ENCODE measurements at places on chromosomes 4 and X.

DNA sequence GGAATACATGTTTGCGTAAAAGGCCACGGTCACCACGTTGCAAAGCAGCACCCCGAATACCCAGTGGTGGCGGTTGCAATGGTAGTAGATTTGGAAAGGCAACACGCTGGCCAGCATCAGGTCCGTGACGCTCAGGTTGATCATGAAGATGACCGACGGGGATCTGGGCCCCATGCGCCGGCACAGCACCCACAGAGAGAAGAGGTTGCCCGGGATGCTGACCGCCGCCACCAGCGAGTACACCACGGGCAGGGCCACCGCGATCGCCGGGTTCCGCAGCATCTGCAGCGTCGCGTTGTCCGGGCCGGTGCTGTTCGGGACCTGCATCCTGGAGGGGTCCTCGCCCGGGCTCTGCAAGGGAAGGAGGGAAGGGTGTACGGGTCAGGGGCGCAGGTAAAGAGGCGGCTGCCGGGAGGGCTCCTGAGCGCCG lies 13.5 kb upstream of the ASMTL start:
- no peak for DNase-seq

DNA sequence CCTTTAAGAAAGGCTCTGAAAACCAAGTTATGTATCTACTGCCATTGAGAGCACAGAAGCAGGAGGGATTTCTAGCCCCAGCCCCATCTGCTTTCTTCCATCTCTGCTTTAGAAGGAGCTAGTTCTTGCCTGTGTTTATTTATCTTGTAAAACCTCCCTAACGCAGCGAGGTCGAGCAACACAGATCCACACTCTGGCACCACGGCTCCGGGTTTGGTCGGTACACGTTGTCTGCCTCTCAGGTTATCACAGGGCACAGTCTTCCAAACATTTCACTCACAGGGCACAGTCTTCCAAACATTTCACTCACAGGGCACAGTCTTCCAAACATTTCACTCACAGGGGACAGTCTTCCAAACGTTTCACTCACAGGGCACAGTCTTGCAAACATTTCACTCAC lies 69.7 kb upstream of the TLR3 start:
- DNase-seq = no peak

GRCh38 chr4:188971125-188971524 lies 831.9 kb downstream of the TRIML1 start:
- peak; percentile 44 for DNase-seq

DNA sequence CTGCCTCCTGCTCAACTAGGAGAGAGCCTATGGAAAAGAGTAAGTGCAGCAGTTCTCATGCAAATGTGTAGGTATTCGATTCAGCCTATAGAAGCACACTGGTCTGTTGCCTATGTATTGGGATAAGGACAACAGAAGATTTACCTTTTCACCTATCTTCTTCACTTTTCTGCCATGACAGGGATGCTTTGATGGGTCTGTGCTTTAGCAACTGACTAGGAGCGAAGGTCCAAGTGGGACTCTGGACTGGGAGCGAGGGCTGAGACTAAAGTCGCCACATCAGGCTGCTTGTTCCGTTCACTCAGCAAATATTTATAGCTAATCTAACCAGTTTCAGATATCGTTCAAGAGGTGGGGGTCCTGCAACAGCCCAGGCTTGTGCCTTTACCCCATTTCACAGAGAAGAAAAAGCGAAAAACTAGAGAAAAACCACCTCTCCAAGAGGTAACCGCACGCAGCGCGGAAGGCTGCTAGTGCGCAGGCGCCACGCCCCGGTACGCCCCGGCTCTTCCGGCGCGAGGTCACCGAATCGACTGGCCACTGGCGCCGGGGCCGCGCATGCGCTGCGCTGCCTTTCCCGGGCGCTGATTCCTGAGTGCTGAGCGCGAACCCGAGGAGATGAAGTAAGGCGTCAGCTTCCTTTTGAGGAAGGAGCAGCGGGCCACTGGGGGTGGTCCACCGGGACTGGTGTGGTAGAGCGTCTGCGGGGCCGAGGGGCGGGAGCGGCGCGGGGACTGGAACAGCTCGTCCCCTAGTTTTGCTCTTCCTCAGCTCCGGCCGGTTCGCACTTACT lies at the start of gene RBMX2:
Gene RBMX2 (plus strand): TSS at position 573 of the 793 bp plus-strand sequence. CDS start 46 bp downstream, at position 619.
- peak; percentile 37 for DNase-seq

DNA sequence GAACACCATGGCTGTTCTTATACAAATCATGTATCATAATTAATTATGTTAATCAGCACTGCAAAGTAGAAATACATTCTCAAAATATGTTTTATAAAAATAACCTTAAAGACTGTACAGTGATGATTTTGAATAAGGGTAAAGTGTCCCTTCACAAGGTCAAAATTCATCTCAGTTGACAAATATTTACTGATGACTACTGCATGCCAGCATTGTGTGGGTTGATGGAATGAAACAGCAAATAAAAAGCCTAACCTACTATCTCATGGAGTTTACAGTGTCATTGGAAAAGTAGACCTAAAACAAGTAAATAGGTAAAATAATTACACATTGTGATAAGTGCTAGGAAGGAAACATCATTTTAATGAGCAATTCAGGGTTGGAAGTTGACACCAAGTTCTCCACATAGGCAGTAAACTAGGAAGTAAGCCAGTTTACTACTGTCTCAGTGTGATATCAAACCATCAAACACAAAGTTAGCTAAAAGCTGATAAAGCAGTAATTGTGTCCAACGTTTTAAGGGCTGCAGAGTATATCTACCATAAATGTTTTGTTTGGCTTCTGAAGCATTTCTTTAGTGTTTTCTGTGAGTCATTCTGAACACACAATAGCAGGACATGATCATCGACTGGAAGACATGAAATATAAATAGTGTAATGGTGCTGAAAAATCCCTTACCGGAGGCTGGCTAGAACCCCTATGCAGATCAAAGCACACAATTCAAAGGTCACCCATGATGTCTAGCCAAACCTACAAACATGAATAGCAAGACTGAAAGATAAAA lies 221.8 kb downstream of the DACH2 start:
- no peak for DNase-seq

GRCh38 chr4:82381661-82382296 lies 8.0 kb upstream of the HNRNPD start:
- DNase-seq = no peak

DNA sequence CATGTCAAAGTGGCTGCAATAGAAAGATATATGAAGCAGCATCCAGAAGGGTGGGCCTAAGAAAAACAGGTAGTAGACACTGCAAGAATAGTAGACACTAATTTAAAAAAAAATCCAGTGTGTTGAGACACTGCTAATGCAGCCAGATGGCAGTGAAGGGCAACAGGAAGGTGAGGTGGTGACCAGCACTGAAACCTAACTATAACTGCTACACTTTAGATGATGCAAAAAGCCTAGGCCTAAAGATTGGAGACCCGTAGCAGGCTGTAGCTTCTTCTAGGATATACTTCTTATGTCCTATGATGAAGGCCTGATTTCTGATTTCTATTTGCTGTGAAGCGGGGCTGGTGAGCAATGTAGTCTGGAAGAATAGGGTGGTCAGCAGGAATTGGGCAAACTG lies 38.7 kb upstream of the SH3KBP1 start:
- no peak for DNase-seq

GRCh38 chr4:26785312-26785711 lies 75.3 kb upstream of the STIM2 start:
- no peak for DNase-seq

DNA sequence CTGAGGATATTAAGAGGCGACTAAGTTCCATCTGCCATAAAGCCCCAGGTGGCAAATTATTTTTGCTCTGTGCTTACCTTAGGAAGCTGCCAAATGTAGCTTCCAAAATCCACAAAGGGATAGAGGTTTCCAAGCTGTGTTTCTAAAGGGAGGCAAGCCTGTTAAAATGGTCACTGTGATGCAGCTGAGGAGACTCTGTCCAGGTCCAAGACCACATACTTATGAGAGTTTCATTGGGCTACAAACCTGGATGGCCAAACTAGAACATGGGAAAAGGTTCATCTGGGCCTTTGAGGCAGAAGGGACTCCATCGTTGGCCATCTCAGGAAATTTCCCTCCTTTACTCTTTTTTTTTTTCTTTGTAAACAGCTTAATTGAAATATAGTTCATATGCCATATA lies 306.9 kb upstream of the FGF13 start:
- no peak for DNase-seq

- DNase-seq = no peak
These were observed 48.5 kb upstream of the CYSLTR1 start for GRCh38 chrX:78375894-78376293.

DNA sequence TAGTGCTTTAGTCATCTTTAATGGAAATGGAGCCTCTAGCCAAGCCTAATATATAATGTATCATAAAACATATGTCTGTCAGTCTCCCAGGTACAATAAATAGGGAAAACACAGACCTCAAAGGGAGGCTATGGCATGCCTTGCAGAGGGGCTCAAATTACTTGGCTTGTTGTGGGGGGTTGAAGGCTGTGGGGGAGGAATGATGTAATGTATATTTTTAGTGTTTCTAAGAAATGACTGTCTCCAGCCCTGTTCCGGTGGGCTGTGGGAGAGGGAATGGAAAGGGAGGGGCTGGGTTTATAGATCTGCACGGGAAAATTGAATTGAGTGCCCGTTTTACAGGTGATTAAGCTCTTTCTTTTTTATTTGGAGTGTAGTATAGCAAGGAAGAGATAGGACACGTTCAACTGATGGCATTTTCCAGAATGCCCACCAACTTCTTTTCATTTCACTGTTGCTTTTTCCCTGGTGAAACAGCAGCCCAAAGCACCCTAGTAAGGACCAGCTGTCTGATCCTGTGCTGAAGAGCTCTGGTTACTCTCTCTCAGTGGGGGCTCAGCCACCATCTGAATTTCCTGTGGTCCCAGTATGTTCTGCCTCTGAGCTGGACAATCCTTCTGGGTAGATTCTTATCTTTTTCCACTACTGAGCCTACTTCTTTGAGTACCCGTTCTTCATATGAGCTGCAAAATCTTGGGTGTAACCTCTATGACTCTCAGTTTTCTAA lies 220.7 kb upstream of the CASK start:
- no peak for DNase-seq

DNA sequence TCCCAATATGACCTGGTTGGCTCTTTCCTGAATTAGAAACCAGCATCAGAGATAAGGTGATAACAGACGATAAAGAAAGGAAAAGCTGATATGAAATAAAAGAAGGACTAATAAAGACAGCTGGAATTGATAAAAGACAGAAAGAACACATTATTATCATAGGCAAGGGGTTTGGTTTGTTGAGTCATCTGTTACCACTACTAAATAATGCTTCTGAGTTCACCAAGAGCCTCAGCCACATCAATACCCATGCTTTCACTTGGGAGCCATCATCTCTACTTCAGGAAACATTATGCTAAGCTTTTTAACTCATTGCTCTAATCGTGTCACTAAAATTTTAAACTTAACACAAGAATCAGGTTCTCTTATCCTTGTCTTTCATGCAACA lies 27.6 kb downstream of the ANXA5 start:
- DNase-seq = no peak

DNA sequence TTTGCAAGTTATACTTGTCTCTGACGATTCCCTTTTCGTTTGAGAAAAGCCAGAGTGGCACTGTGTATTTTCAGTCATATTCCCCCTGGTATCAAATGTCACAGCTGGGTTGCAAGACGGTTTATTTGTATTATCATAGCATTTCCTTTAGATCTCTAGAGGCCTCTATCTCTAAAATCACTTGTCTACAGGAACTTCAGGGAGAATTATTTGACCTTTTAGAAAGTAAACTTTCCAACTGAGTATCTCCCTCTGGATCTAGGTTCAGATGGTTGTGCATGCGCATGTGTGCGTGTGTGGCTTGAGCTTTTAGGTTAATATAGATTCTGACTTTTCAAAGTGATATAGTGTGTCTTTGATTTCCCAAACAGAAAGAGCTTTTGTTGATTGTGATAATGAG lies 15.1 kb upstream of the TAB3 start:
- no peak for DNase-seq

DNA sequence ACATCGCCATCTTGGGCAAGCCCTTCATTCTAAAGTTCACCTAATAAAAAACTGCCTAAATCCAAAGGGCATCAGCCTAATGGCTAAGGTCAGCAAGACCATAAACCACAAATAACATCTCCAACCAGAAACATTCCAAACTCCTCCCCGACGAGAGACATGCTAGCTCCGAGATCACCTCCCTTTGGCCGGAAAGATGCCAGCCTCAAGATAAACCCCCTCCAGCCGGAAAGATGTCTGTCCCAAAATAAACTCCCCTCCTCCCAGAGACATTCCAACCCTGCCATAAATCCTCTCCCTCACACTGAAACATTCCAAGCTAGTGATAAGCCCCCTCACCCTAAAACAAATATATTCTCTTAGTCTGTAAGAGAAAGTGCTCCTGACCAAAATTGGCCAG lies 13.3 kb upstream of the DYNLT3 start:
- no peak for DNase-seq

DNA sequence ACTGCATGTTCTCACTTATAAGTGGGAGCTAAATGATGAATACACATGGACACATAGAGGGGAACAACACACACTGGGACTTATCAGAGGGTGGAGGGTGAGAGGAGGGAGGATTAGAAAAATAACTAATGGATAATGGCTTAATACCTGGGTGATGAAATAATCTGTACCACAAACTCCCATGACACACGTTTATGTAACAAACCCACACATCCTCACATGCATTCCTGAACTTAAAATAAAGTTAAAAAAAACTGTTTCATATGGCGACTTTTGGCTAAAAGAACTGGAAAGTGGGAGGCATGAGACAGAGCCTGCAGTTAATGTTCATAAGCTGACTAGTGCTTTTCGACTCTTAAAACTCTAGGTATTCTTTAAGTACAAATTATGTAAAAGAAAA lies 98.9 kb upstream of the NPFFR2 start:
- DNase-seq = no peak

DNA sequence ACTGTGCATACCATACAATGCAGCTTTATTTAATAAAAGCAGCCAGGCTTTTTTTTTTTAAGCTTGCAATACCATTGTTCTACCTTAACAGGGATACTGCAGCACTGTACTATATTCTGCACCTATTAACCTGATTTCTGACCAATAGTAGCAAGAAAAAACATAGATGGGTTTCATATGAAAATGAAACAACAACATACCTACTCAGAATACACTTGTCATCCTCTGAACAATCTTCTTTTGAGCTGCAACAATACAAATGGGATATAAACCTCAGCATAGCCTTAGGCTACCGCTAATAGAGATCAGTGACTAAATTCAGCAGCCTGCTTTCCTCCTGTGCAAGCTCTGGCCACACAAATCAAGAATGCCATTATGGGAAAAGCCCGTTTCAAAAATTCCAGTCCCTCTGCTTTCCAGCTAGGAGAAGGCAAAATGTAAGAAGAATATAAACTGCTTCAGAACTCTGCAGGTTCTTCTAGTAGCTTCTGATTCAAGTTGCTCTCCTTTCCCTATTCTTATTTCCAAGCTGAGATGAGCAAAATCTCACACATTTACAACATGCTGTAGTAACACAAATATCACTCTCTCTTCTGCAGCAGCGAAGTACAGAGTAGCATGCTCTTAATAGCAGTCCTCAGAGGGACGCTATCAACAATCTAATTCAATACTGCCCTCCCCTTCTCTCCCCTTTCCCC lies 143.4 kb downstream of the KLHL13 start:
- peak; percentile 4 for DNase-seq

- DNase-seq = no peak
These were observed 29.4 kb downstream of the ARAP2 start for GRCh38 chr4:36214735-36215485.
